Sciatic nerve (tissue), 2 donors: ENCODE measurements at places on chromosomes 5 and 9. TPM values are rescaled to one million over a fixed set of nuclear protein-coding genes. Genes with fewer than 3 reads are reported as not detected.

DNA sequence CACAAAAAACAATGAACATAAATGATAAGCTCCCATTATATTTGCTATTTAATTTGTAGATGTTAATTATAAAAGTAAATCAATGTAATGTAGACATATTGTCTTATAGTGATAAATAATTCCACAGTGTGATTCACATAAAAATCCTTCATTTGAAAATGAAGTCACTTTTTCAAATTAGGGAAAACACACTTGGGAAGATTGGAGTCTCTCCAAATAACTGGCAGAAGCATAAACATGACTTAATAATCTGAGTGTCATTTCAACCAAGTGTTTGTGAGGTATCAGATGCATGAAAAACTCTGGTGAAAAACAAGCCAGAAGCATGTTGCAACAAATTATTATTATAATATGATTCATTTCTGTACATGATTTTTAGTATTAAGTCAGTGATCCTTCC lies 102.2 kb downstream of the CETN3 start:
- DNase-seq = no peak

DNA sequence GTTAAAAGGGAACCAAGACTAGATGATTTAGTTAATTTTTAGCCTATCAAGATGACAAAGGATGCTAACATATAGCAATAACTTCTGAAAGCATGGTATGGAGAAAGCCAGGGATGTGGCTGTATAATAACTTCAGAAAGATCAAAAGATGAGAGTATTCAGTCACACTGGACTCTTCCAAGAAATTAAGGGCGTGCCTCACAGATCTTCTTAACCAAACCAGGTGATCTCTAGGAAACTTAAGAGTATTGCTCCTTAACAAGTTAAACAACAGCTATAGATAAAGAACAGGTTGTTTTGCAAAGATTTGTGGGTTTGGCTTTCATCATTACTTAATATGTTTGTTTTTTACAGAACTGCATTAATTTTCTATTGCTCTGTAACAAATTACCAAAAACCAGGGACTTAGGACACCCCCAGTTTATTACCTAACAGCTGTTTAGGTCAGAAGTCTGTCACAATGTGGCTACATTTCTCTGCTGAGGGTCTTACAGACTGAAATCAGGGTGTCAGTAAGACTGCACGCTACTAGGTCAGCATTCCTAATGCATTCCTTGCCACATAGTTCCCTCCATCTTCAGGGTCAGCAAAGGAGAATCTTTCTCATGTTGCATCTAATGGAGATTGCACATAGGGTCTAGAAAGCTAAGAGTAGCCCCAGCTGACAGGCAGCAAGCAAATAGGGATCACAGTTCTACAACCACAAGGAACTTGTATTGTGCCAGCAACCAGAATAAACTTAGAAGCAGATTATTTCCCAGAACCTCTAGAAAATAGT lies 113.8 kb downstream of the WDR70 start:
- no peak for DNase-seq

Gene PCA3
- total RNA-seq = 0.18 TPM

- no peak for DNase-seq
These were observed 48.4 kb upstream of the TUT7 start for GRCh38 chr9:86402591-86402990.

DNA sequence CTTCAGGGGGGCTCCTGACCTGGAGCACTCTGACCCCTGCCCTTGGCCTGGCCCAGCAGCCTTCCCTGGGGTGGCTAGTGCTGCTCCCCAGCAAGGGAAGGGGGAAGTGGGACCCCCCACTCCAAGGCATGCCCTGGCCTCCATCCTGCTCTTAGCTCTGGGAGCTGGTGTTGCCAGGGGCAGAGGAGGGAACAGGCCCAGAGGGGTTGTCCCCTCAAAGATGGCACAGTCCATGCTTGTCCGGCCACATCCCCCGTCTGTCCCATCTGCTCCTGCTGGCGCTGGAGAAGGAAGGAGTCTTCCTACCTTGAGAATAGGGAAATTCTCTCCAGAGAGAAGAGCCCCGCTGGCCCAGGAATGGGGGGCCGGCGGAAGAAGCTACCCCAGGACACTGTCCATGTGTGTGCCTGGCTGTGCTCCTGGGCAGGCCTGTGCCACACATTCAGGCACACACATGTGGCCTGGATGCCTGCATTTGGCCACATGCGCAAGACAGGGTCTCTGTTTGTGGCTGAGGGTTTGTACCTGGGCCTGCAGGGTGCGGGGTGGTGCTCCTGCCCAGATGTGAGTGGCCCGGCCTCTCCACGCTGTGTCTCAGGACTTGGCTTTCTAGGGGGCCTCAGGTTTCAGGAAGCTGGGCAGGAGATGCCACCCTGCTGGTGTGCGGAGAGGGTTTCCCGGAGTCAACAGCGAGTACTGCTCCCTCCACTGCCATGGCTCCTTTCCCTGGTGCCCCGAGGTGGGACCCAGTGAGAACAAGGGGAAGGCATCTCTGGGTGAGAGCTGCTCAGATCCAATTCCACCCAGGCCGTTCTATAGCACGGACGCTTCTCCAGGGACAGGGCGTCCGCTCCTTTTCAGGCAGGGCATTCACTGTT lies 247.1 kb downstream of the PBX3 start:
- no peak for DNase-seq

- DNase-seq = no peak
These were observed 141.1 kb upstream of the SMIM23 start for GRCh38 chr5:171644536-171644935.

Gene RAB3C
- 6.1 TPM for total RNA-seq

- DNase-seq = no peak
These were observed 180.5 kb upstream of the TUT7 start for GRCh38 chr9:86534572-86535258.

GRCh38 chr9:18429070-18429469 lies 44.9 kb upstream of the ADAMTSL1 start:
- DNase-seq = no peak

- no peak for DNase-seq
These were observed at the start of gene GALNT12 for GRCh38 chr9:98807070-98807813. GALNT12 (plus strand) TSS chr9:98807670; CDS start chr9:98807699, 29 bp downstream.

DNA sequence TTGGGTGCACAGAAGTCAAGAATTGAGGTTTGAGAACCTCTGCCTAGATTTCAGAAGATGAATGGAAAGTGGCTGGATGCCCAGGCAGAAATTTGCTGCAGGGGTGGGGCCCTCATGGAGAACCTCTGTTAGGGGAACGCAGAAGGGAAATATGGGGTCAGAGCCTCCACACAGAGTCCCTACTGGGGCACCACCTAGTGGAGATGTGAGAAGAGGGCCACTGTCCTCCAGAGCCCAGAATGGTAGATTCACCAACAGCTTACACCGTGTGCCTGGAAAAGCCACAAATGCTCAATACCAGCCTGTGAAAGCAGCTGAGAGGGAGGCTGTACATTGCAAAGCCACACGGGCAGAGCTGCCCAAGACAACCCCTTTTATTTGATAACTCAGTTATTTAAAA lies 383.5 kb downstream of the TLE4 start:
- no peak for DNase-seq

- DNase-seq = peak; percentile 86
These were observed 595 bp downstream of the PDLIM7 start for GRCh38 chr5:177496727-177497291.

Gene INSL4
- not detected for total RNA-seq

- DNase-seq = no peak
These were observed 81.6 kb downstream of the NTNG2 start for GRCh38 chr9:132243156-132244074.

- no peak for DNase-seq
These were observed 4.1 kb downstream of the FAM78A start for GRCh38 chr9:131272212-131272611.

DNA sequence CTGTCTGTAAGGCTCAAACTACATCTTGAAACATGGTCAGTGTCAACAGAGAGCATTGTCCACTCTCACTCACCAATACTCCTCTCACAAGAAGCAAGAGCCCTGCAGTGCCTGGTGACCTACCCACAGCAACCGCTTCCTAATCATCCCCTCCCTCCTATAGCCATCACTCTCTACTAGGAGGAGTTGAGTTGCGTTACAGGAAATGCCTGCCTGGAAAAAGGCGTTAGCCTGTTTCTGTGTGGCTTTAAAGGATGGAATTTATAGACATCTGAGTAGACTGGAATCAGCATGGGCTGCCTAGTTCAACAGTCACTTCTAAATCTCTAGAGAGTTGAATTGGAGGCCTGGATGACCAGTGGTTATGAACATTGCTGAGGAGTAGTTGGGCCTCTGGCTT lies 108.3 kb upstream of the FER start:
- DNase-seq = no peak

DNA sequence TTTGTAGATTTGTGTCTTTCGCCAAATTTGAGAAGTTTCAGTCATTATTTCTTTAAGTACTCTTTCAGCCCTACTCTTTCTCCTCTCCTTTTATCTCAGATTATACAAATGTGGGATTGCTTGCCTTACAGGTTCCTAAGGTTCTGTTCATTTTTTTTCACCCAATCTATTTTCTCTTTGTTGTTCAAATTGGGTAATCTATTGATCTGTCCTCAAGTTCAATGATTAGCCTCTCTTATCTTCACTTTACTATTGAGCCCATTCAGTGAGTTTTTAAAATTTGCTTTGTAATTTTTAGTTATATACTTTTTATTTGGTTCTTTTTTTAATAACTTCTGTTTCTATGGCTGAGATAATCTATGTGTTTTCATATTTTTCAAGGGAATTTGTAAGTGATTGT lies 282.1 kb downstream of the FER start:
- DNase-seq = no peak

- DNase-seq = no peak
These were observed 8.7 kb downstream of the SERINC5 start for GRCh38 chr5:80246995-80247729.

DNA sequence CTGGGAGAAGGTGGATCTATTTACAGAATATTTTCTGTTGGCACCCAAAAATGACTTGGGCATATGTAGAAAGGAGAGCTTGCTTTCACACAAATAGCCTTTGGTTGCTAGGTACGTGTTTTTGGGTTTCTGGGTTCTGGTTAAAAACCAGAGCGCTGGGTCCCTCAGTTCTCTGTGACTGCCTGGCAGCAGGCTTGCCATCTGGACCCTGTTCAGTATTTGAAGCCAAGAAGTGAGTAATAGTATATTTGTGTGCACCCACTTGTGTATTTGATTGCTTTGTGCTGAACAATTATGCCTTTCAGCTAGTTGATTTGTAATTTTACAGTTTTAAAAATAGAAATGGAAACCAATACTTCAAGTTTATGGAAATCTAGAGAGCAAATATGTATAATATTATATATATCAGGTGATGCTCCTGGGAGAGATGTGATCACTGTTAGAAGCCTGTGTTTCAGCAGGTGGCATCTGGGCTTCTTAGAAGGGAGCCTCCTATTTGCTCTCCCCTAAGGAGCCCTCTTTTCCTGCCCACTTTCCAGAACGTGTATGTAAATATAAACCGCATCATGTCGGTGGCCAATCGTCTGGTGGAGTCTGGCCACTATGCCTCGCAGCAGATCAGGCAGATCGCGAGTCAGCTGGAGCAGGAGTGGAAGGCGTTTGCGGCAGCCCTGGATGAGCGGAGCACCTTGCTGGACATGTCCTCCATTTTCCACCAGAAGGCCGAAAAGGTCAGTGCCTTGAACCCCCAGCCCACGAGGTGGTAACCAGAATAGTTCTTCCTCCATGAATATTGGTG lies 153.6 kb downstream of the TRIO start:
- no peak for DNase-seq

- no peak for DNase-seq
These were observed 99.6 kb upstream of the SPEF2 start for GRCh38 chr5:35518104-35518503.

GRCh38 chr9:110476251-110476650 lies 103.3 kb downstream of the SVEP1 start:
- no peak for DNase-seq
